ENCODE measurements at places on chromosomes 2 and 18. TPM values are rescaled to one million over a fixed set of nuclear protein-coding genes. Genes with fewer than 3 reads are reported as not detected.

NR4A2 gene
- 36.1 TPM for total RNA-seq

DNA sequence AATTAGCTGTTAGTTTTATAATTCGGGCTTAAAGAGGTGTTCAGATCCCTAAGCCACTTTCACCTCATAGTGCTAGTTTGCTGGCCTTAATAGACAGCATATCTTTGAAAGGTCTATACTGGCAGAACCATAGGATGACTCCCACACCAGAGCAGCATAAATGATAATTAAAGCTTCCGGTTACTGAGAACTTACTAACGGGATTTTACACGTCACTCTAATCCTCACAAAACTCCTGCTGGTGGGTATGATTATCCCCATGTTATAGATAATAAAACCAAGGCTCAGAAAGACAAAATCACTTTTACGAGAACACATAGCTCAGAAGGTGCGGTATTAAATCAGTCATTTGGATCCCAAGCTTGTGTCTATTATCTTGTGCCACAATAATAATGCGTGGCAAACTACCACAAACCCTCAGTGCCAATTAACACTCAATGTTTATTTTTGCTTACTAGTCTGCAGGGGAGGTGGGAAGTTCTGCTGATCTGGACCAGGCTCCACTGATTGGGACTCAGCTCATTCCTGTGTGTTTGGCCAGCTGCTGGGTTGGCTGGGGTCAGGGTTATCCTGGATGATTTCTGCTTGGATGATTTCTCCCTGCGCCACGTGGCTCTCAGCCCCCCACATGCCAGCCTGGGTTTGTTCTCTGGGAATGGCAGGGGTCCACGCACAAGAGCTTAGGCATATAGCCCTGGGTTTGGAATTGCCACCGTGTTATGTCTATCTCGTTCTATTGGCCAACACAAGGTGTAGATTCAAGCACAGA, 62.3 kb downstream of the TRIB2 start:
- no peak for DNase-seq

DNA sequence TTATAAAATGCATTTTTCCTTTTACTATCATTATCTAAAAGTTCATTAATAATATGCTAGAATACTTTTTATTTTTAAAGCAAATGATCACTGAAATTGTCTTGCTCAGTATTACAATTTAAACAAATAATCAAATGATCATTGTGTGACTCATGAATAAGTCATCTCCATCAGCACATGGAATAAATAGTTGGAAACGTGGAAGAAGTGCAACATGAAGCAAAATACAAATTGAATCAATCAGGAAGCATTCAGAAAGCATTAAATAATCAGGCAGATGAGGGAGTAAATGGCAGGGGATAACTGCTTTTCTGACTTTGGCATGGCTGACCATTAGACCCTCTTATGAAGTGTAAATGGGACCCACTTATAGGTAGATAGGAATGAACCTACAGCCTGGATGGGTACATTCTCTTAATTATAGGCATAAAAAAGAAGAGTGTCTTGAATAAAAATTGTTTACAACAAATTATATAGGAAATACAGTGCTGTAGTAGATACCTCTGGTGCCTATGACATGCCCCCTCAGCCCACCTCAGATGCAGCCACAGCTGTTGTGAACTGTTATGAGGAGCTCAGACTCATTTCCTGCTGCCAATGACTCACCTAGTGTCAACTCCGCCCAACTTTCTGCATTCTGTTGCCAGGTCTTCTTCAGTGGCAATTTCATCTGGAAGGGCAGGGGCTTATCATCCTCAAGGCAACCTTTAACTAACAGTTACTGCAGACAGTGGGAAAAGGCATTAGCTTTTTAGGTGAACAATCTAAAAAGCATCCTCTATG, 936.0 kb downstream of the TRIB2 start:
- DNase-seq, result no peak

DNA sequence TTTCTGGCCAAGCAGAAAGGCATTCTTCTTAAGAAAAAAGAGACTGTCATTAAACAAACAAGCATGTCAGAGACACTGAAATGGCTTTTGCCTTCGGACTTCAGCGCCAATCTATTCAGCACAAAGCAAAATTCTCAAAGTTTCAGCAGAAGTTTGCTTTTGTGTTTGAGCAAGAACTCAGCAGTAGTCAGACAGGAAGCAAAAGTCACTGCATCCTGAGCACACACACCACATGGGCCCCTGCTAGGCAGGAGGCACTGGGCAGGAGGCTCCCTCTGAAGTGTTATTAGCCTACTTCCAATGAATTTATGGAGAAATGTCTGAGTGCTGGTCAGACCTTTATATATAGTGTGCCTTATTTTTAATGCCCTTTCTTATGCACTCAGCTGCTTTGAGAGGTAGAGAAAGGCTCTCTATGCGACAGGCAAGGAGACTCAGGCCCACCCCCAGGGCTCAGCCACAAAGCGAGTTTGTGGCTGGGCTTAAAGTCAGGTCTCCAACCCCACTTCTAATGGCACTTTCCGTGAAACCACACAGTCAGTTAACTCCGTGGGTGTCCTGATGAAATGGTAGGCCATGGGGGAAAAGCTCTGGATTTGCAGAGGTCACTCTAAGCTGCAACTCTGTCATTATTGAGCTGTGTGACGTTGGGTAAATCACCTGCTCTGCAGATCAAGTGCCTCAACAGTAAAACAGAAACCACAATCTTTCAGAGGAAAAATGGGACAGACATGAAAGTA, 161.0 kb upstream of the TMEM200C start:
- DNase-seq, result no peak

DNA sequence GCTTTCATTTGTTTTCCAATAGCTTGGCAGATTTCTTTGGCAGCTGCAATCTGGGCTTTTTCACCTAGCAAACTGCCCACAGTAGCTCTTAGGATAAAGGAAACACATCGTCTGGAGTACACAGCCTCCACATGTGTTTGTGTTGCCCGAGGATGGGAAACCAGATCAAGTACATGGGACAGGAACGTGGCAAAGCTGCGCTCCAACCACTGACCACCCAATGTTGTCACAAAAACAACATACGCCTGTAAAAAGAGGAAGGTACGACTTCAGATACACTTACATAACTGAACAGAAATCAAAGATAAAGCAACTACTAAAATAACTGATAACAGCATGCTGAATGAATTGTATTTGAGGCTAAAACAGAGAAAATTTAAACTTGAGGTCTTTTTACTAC, 15.5 kb downstream of the HEATR5B start:
- no peak for DNase-seq

- peak; percentile 86 for DNase-seq
Observed at GRCh38 chr2:216013080-216013909, at the start of gene MREG. Gene MREG (minus strand): TSS chr2:216013551. CDS start chr2:216013327, 224 bp downstream.

DNA sequence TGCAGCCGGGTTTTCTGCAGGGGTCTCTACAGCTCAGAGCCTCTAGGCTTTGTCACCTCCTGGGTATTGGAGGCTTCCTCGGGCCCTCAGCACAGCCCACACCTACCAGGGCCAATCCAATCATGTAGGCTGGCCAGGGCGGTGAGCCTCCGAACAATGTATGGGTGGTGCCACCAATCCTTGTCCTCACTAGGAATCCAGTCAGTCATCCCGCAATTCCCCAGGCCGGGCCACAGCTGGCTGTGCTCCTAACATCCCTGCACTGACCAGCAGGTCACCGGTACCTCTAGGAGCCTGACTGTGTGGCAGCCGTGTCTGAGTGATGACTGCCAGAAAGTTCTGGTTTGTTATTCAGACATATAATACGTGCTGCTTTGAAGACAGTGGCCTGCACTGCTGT, 129.4 kb downstream of the SH3RF3 start:
- DNase-seq, result no peak

DNA sequence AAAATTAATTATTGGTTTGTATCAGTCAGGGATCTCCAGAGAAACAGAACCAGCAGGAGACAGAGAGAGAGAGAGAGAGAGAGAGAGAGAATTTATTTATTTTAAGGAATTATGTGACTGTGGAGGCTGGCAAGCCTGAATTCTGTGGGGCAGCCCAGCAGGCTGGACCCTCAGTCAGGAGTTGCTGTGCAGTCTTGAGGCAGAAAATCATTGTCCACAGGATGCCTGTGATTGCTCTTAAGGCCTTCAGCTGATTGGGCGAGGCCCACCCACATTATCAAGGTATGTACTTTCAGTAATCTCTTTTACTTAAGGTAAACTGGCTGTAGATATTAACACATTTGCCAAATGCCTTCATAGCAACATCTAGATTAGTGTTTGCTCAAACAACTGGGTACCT, 155.3 kb downstream of the SEPTIN10 start:
- DNase-seq, result no peak

NCKAP5 gene
- not detected for total RNA-seq

GRCh38 chr18:35376742-35377695, at the start of gene ZNF396:
Gene ZNF396 (minus strand): TSS chr18:35377337. CDS start chr18:35374292, 3,045 bp downstream.
- peak; percentile 77 for DNase-seq

CCDC68 gene
- not detected for total RNA-seq

- no peak for DNase-seq
Observed at GRCh38 chr2:38632980-38633379, 30.3 kb upstream of the HNRNPLL start.

MEIS1 gene
- total RNA-seq, result 0.34 TPM

DNA sequence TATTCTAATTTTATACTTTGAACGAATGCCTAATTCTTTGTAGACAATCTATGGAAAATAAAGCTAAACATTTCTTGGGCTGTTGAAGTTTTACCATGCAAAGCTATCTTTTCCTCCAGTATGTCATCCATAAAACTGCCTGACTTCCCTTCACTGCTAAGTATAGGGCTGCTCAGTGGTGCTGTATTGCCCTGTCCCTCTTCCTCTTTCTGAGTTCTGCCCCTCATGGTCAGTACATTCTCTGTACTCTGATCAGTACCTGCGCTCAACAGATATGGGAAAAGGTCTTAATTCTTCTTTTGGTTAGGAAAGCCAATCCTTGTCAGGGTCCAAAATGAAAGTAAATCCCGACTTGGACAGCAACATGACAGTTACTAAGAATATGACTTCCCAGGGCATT, 321.9 kb downstream of the RAD51AP2 start:
- no peak for DNase-seq

DNA sequence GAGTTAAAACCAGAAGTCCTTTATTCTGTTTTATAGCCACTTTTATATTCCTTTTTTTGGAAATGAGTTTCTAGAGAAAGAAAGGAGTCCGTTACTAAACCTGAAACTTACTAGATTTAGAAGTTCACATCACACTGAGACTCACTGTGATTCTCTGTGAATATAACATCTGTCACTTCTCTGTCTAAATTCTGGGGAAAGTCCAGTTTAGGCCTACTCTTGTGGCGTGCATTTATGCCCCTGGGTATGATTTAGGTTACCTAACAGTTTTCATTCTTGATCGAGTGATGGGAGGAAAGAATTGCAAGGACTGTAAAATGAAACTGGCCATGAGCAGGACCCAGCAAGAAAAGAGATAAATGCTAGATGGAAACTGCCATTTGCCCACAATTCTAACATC, 449.6 kb downstream of the SPAG16 start:
- DNase-seq, result no peak

CCBE1 gene
- 1.2 TPM for total RNA-seq

ABCG8 gene
- not detected for total RNA-seq

DNA sequence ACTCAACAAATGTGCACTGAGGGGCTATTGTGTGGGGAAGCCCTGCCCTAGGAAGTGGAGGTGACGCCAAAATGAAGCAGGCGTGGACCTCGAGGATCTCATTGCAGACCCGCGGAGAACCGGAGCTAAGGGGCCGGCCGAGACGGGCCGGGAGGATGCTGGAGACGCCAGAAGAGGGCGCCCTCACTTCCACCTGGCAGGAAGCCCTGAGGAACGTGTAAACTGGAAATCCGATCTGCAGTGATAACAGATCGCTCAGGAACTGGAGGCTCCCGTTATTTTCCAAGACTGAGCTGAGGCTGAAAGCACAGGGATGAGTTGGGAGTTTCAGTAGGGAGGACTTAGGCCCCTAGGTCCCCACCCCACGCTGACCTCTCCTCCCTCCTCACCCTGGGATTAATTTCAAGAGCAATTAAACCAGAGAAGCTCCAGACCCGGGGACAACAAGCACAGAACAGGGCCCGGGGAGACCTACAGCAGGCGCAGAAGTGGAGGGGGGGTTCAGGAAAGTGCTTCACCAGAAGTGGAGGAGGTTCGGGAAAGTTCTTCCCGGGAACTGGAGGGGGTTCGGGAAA, 7.7 kb upstream of the COL6A3 start:
- peak; percentile 86 for DNase-seq

DNA sequence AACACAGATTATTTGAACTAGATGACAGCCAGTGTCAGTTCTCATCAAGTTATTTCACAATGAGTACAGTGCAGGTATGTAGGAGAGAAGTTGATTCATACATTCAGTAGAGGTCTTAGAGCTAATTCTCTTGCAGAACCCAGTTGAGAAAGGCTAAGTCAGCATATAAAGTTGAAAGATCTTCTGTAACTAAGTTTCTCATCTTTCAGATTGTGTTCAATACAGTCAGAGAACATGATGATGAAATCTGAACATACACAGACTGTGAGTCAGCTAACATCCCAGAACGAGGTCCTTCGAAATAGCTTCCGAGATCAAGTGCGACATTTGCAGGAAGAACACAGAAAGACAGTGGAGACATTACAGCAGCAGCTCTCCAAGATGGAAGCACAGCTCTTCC, 41.9 kb upstream of the LIMS1 start:
- no peak for DNase-seq

DNA sequence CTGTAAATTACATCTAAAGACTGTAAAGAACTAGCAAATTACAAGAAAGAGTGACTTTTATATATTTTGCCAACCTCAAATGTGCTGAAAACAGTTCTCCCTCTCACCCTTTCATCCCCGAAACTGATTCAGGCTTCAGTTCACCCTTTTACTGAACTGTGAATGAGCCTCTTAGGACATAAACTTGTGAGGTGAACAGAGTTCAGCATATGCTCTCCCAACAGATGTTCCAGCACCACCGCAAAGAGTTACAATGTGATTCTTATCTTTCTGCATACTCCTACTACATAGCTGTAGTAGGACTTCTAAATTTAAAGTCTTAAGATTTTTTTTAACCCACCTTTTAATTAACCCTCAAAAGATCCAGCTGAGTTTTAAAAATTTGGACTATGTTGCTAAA, 1.2 kb upstream of the ZCCHC2 start:
- DNase-seq, result no peak

DNA sequence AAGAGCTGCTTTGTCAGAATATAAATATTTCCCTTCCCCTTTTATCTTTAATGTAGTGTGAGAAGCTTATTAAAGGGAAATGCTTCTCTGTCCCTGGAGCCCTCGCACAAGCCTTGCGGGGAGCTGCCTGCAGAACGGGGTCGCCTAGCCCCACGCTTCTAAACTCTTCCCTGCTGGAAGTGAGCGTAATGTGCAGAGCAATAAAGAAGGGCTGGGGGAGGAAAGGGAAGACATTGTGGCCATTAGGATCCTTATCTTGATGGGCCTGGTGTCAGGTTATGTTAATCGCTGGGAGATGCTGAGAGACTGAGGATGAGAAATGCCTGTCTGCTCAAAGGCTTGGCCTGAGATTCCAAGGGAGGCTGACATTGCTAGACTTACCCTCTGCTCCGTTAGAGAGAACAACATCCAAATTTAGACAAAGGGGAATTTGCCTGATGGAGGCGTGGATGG, 18.9 kb upstream of the FZD7 start:
- DNase-seq, result no peak

PDCD1 gene
- total RNA-seq, result 15.7 TPM

DNA sequence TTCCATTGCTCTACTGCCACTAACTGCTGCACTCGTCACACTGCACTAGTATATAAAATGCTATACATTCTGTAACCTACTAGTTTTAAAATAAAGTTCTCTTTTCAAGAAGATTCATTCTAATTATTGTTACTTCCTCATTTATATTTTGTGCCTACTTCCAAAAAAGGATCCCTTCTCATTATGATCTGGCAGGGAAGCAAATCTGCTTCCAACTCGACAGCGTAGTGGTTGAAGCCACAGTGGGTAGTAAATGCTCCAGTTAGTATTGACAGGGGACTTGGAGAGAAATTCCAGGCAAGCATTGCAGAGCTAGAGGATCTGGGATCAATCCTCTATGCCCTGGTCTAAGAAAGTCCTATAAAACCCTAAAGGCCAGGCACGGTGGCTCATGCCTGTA, 53.3 kb upstream of the AP1S3 start:
- no peak for DNase-seq
